Jurkat, Clone E6-1 (cell line): ENCODE measurements at places on chromosomes 7 and 10.

GRCh38 chr7:3780525-3780924 lies 479.5 kb downstream of the SDK1 start:
- DNase-seq = no peak

GRCh38 chr10:63713191-63714144 lies 192.3 kb downstream of the REEP3 start:
- no peak for DNase-seq

- no peak for DNase-seq
Observed at GRCh38 chr10:132972149-132972985, 30.0 kb upstream of the CFAP46 start.

DNA sequence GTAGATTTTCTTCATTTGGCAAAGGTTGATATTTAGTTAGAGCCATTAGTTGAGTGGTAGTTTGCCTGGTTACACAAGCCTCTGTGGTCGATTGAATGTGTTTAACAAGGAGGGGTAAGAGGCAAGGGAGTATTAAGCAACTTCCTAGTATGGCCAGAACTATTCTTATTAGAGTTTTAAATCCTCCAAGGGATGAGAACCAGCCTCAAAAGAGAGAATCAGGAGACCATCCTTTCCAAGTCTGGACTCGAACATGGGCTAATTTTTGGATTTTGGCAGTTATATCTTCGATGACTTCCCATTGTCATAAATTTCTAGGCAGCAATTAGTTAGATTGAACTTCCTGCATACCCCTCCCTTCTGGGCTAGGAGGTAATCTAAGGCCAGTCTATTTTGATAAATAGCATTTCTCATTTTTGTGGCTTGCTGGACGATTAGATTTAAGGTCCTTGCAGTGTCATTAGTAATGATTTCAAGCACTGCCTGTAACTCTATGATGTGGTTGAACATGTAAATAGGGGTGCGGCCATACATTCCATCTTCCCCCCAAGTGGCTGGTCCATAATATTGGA lies 219.5 kb upstream of the KCND2 start:
- no peak for DNase-seq

DNA sequence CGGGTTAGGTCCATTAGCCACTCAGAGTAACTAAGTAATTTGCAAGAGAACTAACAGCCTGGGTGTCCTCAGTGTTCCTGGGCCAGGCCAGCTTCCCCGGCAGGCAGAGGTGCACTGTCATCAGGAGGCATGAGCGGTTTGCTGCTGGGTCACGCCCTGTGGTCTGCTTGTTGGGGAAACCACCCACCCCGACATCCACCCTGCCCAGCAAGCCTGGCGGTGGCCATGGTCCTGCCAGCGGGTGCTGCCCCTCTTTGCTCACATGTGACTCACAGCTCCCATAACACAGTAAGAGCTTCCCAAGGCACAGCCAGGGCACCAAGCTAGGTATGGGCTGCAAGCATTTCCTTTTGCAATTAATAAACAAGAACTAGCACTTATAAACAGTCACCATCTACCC lies 75.9 kb downstream of the RGS10 start:
- no peak for DNase-seq

DNA sequence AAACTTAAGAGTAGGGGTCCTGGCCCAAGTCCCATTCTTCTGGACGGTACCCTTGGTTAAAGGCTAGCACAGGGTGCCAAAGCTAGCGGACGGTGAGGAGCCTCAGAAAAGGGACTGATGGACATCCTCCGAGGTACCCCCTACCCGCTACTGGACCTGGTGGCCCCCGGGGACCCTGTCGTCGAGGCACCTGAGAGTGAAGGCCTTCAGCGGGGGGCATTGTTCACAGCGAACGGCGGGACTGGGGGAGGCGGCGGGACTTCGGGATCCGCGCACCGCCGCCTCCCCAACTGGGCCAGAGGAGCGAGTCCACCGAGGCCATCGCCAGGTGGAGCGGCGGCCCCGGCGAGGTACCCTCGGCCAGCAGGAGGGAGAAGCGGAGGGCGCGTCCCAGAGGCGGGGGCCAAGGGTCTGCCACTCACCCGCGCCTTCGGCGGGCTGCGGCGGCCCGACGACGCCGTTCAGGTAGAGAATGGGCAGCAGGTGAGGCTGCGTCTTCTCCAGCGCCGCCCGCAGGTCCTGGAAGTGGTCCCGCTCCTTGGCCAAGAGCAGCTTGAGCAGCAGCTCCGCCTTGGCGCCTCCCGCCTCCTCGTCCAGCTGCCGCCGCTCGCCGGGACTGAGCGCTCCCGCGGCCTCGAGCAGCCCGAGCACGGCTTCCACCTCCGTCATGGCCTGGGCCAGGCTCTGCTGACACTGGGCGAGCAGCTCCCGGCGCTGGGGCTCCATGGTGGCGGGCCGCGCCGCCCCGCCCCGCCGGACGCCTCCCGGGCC lies 575 bp downstream of the DLG5 start:
- DNase-seq = no peak

GRCh38 chr10:31803606-31804351 lies 124.9 kb downstream of the ARHGAP12 start:
- DNase-seq = no peak

DNA sequence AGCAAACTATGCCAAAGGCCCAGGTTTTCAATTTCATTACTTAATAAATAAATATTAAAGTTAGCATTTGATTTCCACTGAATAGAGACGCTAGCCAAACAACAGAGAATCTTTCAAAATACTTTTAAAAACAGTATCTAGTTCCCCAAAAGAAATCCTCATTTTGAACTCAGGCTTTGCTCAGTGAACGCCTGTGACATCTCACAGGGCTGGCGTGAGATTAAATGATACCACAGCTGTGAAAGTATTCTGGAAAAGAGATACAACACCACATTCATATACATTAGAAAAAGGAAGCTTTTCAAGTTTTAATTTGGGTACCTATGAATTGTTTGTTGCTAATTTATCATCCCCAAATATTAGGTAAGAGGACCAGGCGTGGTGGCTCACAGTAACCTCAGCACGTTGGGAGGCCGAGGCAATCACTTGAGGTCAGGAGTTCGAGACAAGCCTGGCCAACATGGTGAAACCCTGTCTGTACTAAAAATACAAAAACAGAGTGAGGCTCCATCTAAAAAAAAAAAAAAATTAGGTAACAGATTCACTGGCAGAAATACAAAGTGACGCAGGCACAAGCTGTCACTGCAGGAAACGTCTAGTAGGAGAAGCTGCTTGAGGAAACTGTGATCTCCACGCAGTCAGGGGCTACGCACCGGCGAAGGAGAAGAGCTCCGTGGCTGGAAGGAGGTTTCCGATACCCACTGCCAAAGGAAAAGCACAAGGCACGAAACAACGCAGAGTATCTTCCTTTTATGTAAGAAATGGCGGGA lies 50.0 kb downstream of the AMZ1 start:
- DNase-seq = no peak

DNA sequence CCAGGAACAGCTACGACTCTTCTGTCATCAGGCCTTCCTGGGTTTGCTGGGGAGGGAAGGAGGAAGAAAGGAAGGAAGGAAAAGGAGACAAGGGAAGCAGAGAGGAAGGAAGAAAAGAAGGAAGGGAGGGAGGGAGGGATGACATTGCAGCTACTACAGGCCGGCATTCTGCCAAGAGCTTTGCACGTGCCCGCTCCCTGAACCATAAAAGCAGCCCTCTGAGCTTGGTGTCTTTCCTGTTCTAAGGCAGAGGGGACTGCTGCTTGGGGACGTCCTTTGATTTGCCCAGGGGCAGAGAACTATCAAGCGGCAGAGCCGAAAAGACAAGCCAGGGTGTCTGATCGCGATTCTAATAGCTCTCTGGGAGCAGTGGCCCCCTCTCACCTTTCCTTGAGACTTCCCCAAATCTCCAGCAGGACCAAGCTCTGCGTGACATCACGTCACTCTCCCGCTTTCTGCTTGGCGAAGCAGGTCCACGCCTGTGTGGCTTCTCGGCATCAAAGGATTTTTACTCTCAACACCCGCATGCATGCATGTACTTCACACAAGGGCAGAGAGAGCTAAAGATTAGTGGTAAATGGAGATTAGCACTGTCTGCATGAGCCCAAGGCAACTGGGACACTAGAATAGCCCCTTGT lies 167.8 kb upstream of the AUTS2 start:
- no peak for DNase-seq

GRCh38 chr10:118442032-118442431 lies 99.9 kb upstream of the FAM204A start:
- DNase-seq = no peak

DNA sequence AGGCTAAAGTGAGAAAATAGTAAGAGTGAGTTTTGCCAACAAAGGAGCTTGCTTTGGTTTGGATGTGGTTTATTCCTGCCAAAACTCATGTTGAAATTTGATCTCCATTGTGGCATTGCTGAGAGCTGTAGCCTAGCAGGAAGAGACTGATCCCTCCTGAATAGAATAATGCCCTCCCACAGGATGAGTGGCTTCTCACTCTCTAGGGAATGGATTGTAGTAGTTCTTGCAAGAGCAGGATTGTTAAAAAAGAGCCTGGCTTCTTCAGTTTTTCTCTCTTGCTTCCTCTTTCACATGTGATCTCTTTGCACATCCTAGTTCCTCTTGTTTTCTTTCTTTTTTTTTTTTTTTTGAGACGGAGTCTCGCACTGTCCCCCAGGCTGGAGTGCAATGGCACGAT lies 34.4 kb downstream of the ASAH2 start:
- DNase-seq = no peak

GRCh38 chr7:139973101-139974050 lies 89.4 kb downstream of the PARP12 start:
- DNase-seq = no peak

DNA sequence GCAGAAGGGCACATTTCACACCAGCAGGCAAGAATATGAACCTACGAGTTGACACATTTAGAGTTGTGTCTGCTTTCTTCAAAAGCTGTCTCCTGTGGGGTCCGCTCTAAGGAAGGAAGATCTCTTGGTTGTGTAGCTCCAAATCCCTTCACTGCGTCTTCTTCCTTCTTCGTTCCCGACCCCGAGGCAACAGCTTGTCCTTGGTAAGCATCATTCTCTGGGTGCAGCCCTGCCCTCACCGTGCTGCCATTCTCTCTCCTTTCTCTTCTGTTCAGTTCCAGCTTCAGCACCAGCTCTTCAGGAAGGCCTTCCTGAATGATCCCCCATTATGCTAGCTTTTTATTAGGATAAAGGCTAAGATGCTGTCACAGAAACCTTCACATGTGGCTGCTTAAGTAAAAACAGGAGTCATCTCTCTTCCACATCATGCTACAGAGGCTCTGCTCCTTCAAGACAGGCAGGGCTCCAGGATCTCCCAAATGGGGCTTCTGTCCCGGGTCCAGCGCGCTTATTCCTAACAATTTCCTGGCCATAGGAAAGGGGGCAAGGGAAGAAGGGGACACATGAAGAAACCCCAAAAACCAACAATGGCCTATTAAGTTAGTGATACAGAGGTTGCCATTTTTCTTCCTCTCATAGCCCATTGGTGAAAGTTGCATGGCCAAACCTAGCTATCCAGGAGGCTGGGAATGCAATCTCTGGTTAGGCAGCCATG lies 52.2 kb upstream of the SHH start:
- DNase-seq = no peak

- no peak for DNase-seq
Observed at GRCh38 chr7:113664867-113665266, 253.9 kb downstream of the PPP1R3A start.

DNA sequence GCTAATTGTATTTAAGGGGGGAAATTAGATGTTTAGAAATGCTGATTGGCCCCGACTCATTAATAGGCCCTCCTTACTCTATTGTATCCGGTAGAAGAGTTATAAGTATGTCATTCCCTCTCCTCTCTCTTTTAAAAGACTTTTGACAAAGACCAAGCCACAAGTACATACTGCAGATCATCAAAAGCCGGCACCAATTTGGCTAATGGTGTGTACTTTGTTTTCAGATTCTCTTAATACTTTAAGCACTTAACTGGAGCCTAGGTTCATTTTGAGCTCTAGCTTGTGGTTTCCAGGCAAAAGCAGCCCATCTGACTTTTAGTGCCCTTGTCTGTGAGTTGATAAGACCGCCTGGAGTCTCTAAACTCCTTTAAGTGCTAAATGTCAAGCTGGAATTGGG lies 210.0 kb upstream of the LYZL1 start:
- no peak for DNase-seq

GRCh38 chr10:62691336-62691735 lies 113.2 kb upstream of the ADO start:
- DNase-seq = no peak
